ENCODE measurements at places on chromosomes 7 and 10. TPM values are rescaled to one million over a fixed set of nuclear protein-coding genes. Genes with fewer than 3 reads are reported as not detected.

The MCU gene
- 35.0 TPM for total RNA-seq

The ZRANB1 gene
- total RNA-seq: 31.9 TPM

The HMX2 gene
- not detected for total RNA-seq

The PDLIM1 gene
- total RNA-seq: 26.3 TPM

The SFTPA1 gene
- not detected for total RNA-seq

The TRPV5 gene
- total RNA-seq: not detected

The SPDYE8 gene
- not detected for total RNA-seq

The PSD gene
- 4.2 TPM for total RNA-seq

The TCAF1 gene
- 62.7 TPM for total RNA-seq

The GPC2 gene
- 2.1 TPM for total RNA-seq

The CRPPA gene
- total RNA-seq: 2.0 TPM

The FAM25A gene
- total RNA-seq: not detected

The NXPH1 gene
- total RNA-seq: not detected

The FAM241B gene
- 0.19 TPM for total RNA-seq

The GPR15LG gene
- total RNA-seq: not detected

The VGF gene
- total RNA-seq: under 0.01 TPM

The SPDYE6 gene
- total RNA-seq: not detected

The TMEM270 gene
- total RNA-seq: not detected

The TDRD1 gene
- total RNA-seq: 5.1 TPM

The NEUROG3 gene
- total RNA-seq: not detected

The PNLIPRP1 gene
- total RNA-seq: not detected

The SLIT1 gene
- total RNA-seq: under 0.01 TPM

The GSAP gene
- 2.9 TPM for total RNA-seq

The NUDT1 gene
- total RNA-seq: 16.3 TPM

The CADPS2 gene
- 14.4 TPM for total RNA-seq

The SLC25A13 gene
- 9.9 TPM for total RNA-seq

The GIMAP4 gene
- total RNA-seq: 0.56 TPM

The ADCYAP1R1 gene
- 0.19 TPM for total RNA-seq

The INMT gene
- total RNA-seq: 6.9 TPM

The OR13A1 gene
- total RNA-seq: not detected

The SAMD9L gene
- 28.8 TPM for total RNA-seq

The CALHM3 gene
- not detected for total RNA-seq

The CCDC7 gene
- total RNA-seq: 15.1 TPM

The TACC2 gene
- 3.6 TPM for total RNA-seq

The PSAP gene
- 1,221 TPM for total RNA-seq

The HOXA11 gene
- total RNA-seq: under 0.01 TPM

The SCIN gene
- 0.56 TPM for total RNA-seq

The LSM8 gene
- total RNA-seq: 29.3 TPM

The TRIP6 gene
- 43.1 TPM for total RNA-seq

The NUTM2E gene
- under 0.01 TPM for total RNA-seq

The SLC29A4 gene
- total RNA-seq: 1.3 TPM

The COMTD1 gene
- 4.2 TPM for total RNA-seq

The ZNF727 gene
- 0.38 TPM for total RNA-seq

The CACNA2D1 gene
- 263 TPM for total RNA-seq

The LRRC61 gene
- total RNA-seq: 0.85 TPM

Measured in regular cardiac myocyte (primary cell).